Skin of body (tissue), 3 donors: ENCODE measurements at places on chromosomes 1 and 21. TPM values are rescaled to one million over a fixed set of nuclear protein-coding genes. Genes with fewer than 3 reads are reported as not detected.

The SHE gene
- 5.4 TPM for total RNA-seq

The DPT gene
- 191 TPM for total RNA-seq

The ESPN gene
- 6.4 TPM for total RNA-seq

The LAD1 gene
- 35.7 TPM for total RNA-seq

The CFAP74 gene
- 0.49 TPM for total RNA-seq

The TNNT2 gene
- total RNA-seq: 9.7 TPM

The HMCN1 gene
- total RNA-seq: 109 TPM
